ENCODE measurements at places on chromosomes 1 and 21.

- DNase-seq, result no peak
Measured at GRCh38 chr1:227941509-227942020, 6.2 kb downstream of the WNT9A start.

DNA sequence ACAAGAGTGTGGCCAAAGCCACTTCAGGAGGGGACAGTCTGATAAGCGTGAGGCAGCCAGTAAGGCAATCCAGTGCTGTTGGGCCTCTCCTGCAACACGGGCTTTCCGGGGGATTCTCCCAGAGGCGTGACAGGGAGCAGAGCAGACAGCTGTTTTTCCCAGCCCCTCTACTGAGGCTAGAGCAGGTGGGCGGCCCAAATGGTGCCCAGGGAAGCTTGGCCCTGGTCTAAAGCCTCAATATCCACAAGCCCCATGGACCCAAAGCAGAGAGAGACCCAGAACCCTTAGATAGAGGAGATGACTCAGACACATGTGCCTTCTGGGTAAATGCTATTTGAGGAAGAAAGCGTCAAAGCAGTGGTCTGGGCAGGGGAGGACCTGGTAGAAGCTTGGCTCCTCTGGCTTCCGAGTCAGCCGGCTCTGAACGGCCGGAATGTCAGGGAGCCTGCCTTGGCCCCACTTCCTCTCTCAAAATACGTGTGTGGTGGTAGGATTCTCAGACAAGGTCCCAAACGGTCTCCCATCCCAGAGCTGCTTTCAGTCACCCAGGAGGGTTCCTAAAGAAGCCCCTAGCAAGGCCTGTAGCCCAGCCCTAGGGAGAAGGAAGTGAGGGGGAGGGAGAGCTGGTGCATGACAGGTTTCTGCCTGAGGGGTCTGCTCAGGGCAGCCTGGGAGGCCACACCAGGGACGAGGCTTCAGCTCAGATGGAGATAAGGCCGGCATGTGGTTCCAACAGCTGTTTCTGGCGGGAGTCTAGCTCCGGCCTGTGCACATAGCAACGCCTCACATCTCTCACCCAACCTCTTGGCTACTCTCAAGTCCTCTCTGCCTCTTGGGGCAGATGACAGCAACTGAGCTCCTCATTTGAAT is 28.8 kb downstream of the PIK3C2B start:
- DNase-seq, result peak; percentile 75

GRCh38 chr21:34806423-34806822 is 137.6 kb downstream of the CLIC6 start:
- no peak for DNase-seq

DNA sequence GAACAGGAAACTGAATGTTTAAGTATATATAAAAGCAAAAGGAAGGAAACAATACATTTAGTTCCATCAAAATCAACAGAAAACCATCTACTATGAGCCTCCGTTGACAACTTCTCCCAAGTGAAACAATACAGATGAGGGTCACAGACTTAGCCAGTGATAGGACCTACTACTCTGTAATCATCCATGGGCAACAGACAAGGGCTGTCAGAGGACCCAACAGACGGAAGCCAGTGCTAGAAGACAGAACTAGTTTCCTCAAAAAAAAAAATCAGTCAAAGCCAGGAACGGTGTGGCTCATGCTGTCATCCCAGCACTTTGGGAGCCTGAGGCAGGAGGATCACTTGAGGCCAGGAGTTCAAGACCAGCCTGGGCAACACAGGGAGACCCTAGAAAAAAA is 20.6 kb downstream of the RERE start:
- DNase-seq, result no peak

DNA sequence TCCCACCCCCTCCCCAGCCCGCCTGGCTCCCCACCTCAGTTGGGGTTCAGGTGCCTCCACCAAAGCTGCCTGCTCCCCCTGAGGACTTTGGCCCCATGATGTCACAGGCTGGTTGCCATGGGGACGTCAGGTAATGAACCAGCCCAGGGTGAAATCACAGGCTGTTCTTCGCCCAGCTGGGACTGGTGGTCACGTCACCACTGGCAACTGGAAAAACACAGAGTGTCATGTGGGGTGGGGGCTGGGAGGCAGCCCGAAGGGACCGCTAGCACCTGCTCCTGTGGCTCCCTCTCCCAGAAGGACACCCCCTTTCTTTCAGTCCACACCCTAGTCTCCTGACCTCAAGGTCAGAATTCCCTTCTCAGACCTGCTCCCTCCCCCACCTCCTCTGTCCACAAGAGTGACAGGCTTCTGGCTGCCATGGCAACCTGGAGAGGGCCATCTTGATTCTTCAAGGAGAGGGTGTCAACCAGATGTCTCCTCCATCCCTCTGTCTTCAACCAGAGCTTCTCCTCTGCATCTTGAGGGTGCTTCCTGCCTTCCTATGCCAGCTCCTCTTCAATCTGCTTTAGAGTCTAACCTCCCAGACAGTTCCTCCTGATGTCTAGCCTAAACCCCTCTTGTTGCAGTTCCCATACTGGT is 6.2 kb downstream of the FAM131C start:
- DNase-seq, result no peak

DNA sequence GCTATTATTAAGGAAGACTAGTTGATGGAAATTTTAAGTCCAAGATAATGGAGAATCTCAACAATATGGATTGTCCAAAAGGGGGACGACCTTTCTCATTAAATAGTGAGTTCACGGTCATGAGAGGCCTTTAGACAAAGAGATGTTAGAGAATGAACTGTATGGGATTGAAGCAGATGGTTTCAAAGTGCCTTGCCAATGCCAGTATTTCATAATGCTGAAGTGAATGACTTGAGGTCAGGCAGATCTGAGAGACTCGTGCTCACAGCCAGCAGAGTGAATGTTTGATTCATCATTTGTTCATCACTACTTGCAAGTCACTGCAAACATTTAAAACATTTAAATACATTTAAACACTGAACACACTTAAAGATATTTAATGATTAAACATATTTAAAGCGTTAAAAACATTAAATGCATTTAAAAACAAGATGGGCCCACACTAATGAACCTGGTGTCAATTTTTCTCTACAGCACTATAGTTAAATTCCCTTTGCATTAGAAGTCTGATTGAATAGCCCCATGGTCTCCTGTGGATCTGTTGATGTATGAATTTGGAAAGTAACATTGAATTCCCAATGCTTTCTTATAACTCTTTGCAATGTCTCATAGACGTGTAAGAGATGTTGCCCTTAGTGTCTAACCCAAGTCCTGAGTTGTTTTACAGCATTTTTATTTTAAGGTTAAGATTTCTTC is 80.7 kb downstream of the TGFB2 start:
- no peak for DNase-seq

DNA sequence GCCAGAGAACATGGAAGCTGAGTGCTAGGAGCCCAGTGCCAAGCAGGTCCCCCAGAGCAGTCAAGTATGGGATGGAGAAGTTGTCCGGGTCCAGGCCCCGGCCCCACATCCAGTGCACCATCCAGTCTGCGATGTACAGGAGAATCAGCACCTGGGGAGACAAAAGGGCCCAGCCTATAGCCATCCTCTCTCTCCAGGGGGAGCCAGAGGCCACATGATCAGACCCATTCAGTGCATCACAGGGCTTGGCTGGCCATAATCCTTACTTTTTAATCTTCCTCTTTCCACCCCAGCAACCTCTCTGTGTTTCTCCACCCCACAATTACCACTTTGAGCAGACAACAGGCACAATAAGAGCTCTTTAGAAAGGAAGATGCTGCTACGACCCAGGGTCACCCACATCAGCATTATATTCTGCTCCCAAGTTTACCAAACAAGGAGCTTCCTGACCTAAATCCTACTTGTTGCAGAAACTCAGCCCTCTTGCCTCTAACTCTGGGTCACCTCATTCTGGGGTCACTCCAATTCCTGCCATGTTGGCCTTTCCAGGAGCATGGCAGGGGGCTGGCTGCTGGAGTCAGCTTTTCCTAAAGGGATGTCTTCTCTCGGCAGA is 16.4 kb upstream of the RAB29 start:
- DNase-seq, result peak; percentile 77

- no peak for DNase-seq
Measured at GRCh38 chr1:55333461-55333860, 118.3 kb upstream of the USP24 start.

- no peak for DNase-seq
Measured at GRCh38 chr1:232622981-232623380, 7.0 kb downstream of the SIPA1L2 start.

- DNase-seq, result no peak
Measured at GRCh38 chr1:170273291-170274130, 127.8 kb downstream of the NTMT2 start.

- no peak for DNase-seq
Measured at GRCh38 chr1:4310396-4310923, 343.9 kb upstream of the AJAP1 start.

- DNase-seq, result no peak
Measured at GRCh38 chr1:209686322-209686721, 11.1 kb downstream of the G0S2 start.

DNA sequence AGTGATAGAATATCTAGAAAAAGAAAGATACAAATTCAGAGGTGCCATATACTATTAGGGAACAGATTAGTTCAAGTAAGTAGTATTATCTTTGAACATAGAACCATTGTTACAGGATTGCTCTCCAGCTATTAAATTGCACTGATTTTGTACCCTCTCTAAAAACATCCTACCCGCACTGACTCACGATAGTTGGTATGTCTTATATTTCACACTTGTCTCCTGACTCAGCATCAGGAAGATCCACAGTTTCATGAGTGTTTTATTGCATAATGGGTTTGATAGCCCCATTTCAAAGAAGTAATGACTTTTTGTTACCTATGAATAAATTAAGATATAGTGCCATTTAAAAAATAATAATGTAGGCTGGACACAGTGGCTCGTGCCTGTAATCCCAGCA is 6.0 kb downstream of the TATDN3 start:
- no peak for DNase-seq

DNA sequence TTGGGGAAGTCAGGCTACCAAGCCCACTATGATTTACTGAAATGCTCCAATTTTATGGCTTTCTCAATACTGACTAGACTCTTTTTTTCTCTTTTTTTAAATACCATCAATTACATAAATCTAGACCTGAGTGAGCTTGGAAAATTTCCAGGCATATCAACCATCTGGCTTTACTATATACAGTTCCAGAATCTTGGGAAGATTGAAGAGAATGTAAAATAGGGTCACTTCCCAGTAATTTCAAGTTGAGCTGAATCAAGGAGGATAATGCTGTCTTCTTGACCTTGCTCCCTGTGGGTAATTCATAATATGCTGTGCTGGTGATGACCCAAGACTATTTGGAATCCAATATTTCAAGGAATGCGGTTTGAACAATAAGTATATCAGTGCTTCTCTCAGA is 108.1 kb downstream of the MAP3K21 start:
- no peak for DNase-seq

- DNase-seq, result peak; percentile 51
Measured at GRCh38 chr1:156104065-156104810, 10.3 kb upstream of the LMNA start.

- no peak for DNase-seq
Measured at GRCh38 chr1:68322837-68323687, 90.7 kb upstream of the WLS start.

DNA sequence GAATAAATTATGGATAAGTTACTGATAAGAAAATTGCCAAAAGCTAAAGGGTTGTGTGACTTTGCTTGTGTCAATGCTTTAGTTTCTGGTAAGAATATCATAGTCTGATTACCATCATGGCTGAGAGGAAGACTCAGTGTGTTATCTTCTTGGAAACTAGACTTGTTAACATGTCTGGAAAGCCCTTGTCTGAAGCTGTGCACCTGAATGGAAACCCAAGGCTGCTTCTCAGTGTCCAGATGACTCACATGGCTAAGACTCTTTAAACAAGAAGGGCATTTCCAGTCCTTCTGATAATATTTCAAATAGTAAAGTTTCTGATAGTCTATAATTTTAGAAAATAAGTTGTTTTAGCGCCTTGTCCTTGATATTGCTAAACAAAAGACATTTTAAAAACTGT is 1092.7 kb downstream of the PLA2G4A start:
- DNase-seq, result no peak

DNA sequence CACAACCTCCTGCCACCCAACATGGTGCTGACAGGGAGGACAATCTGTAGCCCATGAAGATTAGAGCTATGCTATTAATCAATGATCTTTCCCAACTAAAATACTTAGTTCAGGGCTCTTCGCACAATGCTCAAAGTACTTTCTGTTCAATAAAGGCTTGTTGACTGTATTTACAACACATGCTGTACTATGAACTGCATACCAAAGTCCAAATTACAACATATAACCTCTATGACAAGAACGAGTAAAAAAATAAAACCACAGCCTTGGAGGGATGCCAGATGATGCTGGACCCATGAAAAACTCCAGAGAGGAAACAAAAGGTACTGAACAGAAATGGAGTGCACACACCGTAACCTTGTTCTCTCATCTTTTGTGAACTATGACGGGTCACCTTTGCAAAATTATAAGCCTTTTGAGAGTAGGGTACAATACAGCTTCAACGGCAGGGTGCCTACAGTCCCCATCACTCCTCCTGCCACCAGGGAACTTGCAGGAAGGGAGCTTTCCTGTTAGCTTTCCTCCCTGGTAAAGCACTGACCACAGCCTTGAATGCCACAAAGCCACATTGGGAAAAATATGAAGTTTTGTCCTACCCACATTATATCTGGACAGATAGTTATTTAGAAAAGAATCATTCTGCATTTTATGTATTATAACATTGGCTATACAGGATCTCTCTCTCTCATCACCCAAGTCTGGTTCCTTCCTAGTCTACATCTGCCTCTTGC is 175.6 kb downstream of the NRIP1 start:
- no peak for DNase-seq

DNA sequence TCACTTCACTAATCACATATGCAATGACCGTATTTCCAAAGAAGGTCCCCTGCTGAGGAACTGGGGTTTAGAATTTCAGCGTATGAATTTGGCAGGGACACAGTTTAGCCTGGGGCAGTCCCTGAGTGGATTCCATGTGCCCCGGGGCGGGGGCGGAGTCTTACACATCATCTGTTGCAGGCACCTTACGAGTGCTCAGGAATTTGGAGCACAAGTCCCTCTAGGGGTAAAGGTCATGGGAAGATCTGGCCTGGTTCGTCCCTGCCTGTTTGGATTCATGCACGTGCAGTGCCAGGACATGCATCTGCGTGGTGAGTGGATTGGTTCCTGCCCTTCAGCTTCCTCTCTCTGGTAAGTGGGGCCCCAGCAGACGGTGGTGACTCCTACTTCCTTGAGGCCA is 208.3 kb upstream of the C1orf174 start:
- DNase-seq, result no peak

DNA sequence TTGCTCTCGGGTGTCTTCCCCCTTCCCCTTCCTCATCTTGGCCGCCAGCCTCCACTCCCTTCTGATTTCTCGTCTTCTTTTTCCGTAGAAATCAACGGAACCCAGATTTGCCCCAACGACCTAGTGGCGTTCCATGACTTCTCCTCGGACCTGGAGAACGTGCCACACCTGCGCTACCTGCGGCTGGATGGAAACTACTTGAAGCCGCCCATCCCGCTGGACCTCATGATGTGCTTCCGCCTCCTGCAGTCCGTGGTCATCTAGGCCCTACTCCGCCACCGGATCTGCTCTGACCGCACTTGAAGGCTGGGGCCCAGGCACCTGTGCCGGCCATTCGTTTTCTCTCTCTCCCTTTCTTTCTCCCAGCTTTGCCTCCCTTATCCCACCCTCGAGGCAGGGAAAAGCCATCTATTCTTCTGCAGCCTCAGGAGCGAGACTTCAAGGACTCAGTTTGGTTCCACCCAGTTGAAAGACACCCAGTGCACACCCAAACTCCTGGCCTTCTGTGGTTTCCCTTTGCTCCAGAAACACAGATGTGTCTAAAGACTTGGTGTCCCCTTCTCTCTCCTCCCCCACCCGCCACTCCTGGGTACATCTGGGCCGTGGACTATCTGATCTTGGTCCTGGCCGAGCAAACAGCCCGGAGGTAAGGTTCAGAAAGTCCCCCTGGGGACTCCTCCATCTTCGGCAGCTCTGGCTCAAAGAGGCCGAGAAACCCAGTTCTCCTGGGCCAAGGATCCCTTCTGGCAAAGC is 7.2 kb upstream of the OPTC start:
- DNase-seq, result no peak
